Esophagus squamous epithelium (tissue), 5 donors: ENCODE measurements at places on chromosomes 1 and 21.

- no peak for DNase-seq
Observed at GRCh38 chr1:10360045-10360444, 38.8 kb upstream of the PGD start.

- DNase-seq, result no peak
Observed at GRCh38 chr1:80925130-80925805, 875.5 kb upstream of the ADGRL2 start.

- DNase-seq, result no peak
Observed at GRCh38 chr1:39649636-39650185, 10.3 kb upstream of the HEYL start.

GRCh38 chr1:180862305-180862704 is 50.4 kb upstream of the KIAA1614 start:
- DNase-seq, result no peak

DNA sequence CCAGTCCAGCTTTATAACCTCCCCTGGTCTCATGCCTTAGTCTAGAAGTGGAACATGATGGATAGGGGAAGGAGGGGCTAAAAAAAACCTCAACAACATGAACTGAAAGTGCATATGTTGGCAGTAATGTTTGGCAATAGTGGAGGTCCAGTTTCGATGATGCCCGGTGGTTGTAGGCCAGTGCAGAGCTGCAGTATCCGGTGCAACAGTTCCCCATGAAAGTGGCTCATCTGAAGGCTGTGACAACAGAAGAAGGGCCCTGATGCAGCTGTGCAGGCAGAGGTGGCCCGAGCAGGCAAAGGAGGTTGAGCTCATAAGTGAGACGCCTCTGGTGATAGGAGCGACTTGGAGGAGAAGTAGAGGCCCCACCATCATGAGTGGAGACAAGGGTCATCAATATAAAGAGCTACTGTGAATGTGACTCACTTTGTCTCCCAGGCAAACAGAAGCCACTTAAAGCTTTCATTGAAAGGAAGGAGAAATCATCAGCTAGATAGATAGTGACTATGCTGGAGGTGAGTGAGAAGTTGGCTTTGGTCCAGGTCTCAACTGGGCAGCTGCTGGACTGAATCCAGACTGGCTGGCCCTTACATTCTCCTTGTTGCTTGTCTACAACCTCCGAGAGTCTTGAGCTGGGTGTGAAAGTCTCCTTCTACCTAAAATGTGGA is 10.2 kb upstream of the CREG1 start:
- no peak for DNase-seq

DNA sequence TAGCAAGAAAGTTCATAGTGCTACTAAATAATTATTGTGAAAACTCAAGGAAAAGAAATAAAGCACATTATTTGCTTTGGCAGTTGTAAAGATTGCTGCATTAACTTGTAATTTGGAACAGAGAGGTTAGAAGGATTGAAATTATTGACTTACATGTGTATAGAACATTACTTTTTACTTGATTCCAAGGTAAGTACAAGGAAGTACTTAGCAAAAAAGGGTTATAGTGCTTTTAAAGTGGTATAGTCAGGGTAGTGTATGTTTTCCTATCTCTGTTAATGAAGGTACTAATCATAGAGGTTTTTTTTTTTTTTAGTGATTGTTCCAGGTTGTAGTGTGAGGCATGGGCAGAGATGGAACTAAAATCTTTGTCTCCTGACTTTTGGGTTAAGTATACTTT is 29.4 kb downstream of the MAN1A2 start:
- no peak for DNase-seq

- no peak for DNase-seq
Observed at GRCh38 chr1:109894823-109895719, 15.6 kb upstream of the CSF1 start.

GRCh38 chr1:54937469-54937868 is 43.0 kb upstream of the TMEM61 start:
- DNase-seq, result no peak

GRCh38 chr1:151705753-151706463 is 10.7 kb downstream of the CELF3 start:
- no peak for DNase-seq

DNA sequence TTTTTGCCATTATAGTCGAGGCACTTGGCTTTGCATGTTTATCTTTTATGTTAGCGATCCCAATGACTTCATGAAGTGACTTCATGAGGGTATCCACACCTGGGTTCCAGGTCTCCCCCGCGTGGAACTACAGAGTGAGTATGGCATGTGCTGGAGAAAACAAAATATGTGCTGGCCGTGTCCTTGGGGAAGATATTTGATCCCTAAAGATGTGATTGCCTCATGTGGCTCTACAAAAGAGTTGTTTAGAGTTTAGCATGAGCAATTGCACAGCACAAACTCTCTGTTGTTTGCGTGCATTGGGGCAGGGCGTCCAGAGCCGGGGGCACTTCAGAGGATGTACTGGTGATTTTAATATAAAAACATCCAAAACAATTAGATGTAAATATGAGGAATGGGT is 4.8 kb downstream of the IL10RB start:
- DNase-seq, result no peak

DNA sequence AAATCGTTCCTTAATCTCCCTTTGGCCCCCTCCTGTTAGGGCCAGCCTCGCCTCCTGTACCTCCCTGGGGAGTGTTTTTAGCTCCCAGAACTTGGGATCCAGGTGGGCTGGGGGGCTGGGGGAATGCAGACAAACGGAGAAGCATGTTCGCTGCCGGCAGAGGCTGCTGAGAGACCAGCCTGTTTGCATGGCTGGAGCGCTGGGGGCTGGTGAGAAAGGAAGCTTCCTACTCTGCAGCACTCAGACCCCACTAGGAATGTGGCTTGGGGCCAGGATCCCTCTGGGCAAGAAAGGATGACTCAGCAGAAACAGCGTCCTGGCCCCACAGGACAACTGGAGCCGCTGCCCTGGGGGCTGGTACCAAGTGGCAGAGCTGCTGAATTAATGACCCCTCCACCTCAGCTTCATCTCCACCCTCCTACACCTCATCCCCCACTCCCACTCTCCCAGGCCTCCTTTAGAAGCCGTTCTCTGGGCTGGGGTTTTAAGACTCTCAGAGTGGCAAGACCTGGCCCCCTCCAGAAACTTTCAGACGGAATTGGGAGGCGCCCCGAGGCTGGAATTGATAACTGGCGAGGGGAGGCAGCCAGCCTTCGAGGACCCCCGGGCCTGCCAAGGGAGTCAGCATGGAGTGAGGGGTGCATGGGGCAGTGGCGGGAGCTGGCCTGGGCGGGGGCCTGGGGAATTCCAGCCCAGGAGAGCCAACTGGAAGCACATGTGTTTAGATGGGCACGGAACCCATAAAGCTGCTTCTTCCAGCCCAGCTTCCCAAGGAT is 28.5 kb upstream of the EPS8L3 start:
- no peak for DNase-seq

DNA sequence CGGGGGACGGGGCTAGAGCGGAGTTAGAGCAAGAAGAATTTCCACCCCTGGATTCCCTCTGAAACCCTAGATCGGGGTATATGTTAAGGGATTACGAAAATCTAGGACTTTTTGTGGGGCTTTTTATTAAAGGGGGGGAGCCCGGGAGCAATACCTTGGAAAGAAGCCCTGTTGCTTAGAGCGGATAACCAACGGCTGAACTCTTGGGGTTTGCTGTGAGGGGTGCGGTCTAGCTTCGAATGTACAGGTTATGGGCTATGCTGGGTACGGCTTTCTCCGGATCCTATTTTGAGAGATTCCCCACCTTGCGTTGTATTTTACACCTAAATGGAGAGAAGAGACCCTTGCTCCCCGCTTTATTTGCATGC is 626 bp downstream of the DYRK3 start:
- no peak for DNase-seq

- DNase-seq, result no peak
Observed at GRCh38 chr1:4425892-4426291, 228.5 kb upstream of the AJAP1 start.

- no peak for DNase-seq
Observed at GRCh38 chr1:202238914-202239313, 45.3 kb downstream of the LGR6 start.

DNA sequence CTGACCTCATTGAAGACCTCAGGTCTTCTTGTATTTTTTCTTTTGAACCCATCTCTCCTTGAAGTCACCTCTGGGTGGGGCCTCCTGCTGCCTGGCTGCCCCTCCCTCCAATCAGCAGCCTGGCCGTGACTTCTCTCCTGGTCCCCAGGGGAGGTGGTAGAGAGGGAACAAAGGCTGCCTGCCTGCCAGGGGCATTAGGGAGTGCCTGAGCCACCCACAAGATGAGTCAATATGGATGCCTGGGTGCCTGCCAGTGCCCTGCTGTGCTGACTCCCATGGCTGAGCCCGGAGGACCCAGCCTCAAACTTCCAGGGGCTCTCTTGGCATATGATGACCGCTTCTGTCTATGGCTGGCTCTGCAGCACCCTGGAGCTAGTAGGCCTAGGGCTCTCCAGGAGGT is 5.3 kb upstream of the CDCP2 start:
- no peak for DNase-seq

- DNase-seq, result no peak
Observed at GRCh38 chr1:156086256-156086662, 4.0 kb upstream of the MEX3A start.

DNA sequence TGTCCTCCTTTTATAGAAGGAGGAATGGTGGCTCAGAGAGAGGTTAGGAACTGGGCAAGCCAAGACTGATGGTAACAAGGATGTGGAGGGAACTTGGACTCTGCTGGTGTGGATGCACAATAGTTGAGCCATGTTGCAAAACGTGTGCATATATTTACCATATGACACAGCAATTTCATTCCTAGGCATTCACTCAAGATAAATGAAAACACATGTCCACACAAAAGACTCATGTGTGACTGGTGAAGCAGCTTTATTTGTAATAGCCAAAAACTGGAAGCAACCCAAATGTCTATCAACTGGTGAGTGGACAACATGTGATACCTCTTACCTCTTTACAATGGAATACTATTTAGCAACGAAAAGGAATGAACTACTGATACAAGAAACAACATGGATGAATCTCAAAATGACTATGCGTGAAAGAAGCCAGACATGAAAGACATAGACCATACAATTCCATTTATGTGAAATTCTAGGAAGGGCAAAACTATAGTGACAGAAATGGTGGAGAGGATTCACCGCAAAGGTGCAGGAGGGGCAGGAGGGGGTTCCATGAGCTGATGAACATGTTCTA is 36.2 kb downstream of the CAMK2N1 start:
- DNase-seq, result no peak

DNA sequence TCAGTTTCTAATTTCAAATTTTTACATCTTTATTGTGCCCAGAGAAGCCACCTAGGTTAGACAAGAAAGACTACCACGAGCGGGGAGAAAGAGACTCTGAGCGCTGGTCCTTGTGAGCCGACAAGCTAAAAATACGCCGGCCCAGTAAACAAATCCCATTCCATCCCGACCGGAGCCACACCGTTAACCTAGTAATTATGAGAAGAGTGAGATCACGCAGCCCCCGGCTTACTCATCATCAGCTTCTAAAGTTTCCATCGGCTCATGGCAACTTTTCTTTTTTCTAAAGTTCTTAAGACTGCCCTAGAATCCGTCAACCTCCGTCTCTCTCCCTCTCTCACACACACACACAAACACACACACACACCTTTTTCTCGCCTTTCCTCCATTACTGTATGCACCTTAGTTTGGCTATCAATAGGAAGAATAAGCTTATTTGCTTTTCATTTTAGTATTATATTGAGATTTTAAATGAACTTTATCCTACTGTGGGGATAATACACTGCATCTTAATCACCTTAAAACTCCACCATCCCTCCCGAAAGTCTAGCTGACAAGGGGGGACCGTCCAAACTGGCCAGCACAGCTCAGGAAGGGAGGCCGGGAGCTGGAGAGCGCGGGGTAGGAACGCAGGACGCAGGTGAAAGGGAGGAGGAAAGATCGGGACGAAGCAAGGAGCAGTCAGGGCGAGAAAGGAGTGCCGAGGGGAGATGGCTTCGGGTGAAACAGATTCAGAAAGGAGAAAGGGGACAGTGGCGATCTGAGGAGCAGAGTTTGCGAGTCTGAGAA is 728 bp downstream of the OTUD7B start:
- no peak for DNase-seq

DNA sequence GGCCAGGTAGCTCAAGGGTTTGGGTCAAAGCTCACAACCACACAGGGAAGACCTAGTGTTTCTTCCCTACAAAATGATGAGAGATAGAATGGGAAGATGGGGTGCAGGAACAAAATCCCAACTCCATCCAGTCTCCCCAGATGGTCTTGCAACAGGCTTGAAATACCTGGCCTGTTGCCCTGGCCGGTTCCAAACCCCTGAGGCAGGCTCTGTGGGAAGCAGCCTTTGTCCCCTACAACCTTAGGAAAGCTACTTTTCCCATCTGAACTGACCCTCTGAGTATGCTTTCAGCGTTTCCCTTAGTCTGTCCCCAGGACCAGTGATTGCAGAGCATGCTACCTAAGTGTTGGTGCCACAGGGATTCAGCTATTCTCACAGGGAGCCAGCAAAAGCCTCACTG is 104.0 kb downstream of the GDAP2 start:
- no peak for DNase-seq

GRCh38 chr1:184020855-184021254 is 16.7 kb downstream of the COLGALT2 start:
- DNase-seq, result no peak

- no peak for DNase-seq
Observed at GRCh38 chr1:99725996-99726395, 40.4 kb downstream of the FRRS1 start.

GRCh38 chr1:25198663-25199252 is 33.5 kb downstream of the SYF2 start:
- no peak for DNase-seq

- DNase-seq, result no peak
Observed at GRCh38 chr21:29656504-29657239, 283.1 kb downstream of the GRIK1 start.

GRCh38 chr1:239739919-239740318 is 351.8 kb upstream of the FMN2 start:
- DNase-seq, result no peak

GRCh38 chr1:154906621-154907081 is 29.9 kb downstream of the PMVK start:
- DNase-seq, result no peak

DNA sequence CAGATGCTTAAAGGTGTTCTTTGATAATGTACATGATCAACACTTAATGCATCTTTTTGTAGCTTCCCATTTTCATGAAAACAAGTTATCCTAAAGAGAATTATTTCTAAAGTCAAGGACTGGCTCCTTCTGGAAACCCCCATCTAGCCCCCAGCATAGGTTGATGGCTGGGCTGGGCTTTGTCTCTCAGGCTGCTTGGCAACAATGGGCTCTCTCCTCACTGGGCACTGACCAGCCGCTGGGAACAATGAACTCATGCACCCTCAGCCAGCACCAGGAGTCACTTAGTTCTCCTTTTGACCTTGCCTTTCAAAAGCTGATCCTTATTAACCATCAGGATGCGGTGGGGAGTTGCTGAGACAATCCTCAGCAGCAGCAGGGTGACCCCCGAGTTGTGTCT is 293.0 kb upstream of the PLXNA2 start:
- DNase-seq, result no peak

- no peak for DNase-seq
Observed at GRCh38 chr1:213651077-213651476, 336.7 kb upstream of the PROX1 start.

- DNase-seq, result no peak
Observed at GRCh38 chr1:232728507-232729263, 76.5 kb upstream of the MAP10 start.
